ENCODE measurements at places on chromosomes 7 and 10. TPM values are rescaled to one million over a fixed set of nuclear protein-coding genes. Genes with fewer than 3 reads are reported as not detected.

DNA sequence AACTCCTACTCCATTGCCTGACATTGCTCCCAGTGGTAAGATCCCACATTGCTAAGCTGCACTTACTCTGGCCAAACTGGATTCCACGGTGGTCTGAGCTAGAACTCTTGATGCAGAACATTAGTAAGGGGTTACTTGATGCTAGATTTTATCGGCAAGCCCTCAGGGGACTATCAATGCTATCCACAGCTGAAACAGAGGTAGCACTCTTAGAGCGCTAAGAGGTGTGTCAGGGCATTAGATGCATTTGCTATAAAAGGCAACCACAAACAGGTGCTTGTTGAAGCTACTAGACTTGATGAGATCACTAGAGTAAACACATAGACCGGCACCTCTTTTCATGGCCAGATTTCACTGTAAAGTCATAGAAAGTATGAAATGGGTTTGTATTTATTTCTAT is 116.3 kb downstream of the MDFIC start:
- H3K27ac ChIP-seq, result no peak overlapping the region
- H3K4me1 ChIP-seq, result peaks cover 12% of the 10 kb centered on the region
- peaks cover 3% of the 10 kb centered on the region for H3K36me3 ChIP-seq
- H3K27me3 ChIP-seq, result peaks cover 9% of the 10 kb centered on the region
- DNase-seq, result no peak
- H3K4me3 ChIP-seq, result no peak overlapping the region

DNA sequence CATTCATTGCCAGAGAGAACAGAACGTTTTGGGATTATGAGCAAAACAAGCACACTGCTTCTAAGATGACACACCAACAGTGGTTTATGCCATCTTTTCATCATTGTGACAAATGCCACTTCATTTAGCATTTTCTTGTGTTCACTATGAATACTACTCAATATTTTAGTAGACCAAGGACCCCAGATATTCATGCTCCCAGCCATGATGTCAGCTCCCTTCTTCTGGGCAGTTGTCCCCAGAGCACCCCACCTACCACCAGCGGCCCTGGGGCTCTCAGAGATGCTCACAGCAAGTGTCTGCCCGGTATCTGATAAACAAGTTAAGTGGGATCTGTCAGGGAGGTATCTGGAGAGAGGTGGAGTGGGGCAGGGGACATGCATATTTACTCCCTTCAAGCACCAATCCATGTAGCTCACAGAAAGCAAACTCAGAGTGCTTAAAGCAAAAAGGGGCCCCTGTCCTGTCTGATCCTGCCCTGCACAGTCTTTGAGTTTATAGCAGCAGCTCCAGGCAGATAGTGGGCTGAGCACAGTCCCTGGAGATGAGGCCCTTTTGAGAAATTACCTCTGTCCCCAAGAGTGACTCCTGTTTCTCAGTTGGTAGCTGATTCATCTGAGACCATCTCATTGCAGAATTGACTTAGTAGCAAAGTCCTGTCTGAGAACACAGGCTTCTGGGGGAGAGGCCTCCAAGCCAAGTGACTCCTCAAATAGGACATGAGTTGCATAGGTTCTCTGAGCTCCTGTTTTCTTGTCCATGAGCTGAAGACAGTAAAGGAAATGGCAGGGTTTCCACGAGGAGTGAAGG is 281.8 kb upstream of the KLF6 start:
- H3K27me3 ChIP-seq, result no peaks in the 10 kb centered on the region
- H3K27ac ChIP-seq, result no peak overlapping the region
- H3K4me3 ChIP-seq, result no peak overlapping the region
- H3K36me3 ChIP-seq, result peaks cover 4% of the 10 kb centered on the region

GRCh38 chr7:85529201-85529600 is 342.3 kb upstream of the SEMA3D start:
- no peak overlapping the region for H3K4me3 ChIP-seq
- H3K36me3 ChIP-seq, result no peaks in the 10 kb centered on the region
- H3K27ac ChIP-seq, result no peak overlapping the region
- H3K27me3 ChIP-seq, result no peaks in the 10 kb centered on the region
- no peaks in the 10 kb centered on the region for H3K4me1 ChIP-seq

The OPN1SW gene
- not detected for total RNA-seq

DNA sequence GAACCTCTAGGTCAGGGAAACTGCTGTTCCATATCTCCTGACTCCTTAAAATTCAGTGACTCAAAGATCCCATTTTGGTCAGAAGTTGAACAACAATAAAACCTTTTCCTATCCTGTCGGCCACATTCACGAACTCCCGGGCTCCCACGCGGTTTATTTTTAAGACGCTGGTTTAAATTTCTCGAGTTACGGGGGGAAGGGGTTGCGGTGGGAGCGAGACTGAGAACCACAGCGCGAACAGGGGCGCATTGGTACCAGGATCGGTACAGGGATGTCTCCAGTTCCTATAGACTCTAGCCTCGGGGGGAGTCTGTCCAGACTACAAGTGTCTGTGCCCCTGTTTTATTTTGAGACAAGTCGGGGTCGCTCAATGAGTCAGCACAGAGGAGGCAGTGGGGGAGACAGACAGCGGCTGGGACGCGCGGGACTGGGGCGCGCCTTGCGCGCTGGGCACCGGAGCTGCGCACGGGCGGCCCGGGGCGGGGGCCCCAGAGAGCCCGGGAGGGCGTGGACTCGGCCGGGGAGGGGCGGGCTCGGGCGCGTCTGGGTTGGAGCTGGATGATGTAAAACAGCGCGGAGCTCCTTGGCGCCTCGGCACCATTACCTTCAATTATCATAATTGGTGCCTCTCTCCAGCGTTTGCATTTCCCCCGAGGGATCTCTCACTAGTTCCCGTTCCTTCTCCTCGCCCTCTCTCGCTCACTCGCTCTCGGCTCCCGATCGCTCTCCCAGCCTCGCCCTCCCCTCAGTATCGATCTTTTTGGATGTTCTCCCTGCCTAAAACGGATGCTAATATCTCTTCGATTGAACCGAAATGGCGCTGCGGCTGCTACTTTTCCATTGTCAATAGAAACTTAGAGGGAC is 8.7 kb upstream of the BAMBI start:
- H3K4me3 ChIP-seq, result peak overlapping the region; percentile 78
- H3K27me3 ChIP-seq, result peaks cover 72% of the 10 kb centered on the region

DNA sequence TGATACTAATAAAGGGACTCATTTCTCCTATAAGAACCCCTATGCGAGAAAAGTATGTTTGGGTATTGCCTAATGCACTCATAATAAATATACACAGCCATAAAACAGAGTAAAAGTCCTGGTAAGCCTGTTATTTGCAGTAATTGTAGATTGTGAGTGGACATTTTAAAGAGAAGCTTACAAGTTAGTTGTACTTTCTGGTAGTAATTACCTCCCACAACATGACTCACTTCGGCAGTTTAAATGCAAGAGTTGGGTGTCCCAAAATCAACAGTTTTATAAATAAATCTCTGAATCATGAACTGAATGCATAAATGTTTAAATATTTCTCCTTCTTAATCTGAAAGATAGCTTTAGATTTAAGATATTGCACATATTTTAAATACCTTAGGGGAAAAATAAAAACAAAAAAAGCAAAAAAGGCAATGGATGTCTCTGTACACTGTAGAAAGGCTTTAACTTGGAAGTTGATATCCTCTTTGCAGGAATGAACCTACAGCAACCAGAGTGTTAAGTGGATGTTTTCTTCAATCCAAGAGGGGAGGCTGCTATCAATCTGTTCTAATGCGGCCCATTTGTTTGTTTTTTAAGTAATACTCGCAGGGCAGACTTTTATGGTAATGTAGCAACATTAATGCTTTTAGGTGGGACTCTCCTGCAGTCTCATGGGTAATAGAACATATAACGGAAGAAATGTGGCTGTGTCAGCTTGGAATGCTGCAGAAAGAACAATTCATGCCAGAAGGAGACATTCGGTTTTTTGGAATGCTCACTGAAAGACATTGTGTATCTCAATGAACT is 57.3 kb upstream of the ZEB1 start:
- no peak overlapping the region for H3K4me3 ChIP-seq
- no peaks in the 10 kb centered on the region for H3K36me3 ChIP-seq
- H3K4me1 ChIP-seq, result no peaks in the 10 kb centered on the region
- H3K27ac ChIP-seq, result no peak overlapping the region
- no peak for DNase-seq
- H3K27me3 ChIP-seq, result peaks cover 2% of the 10 kb centered on the region

- H3K27me3 ChIP-seq, result peaks cover 8% of the 10 kb centered on the region
- H3K4me1 ChIP-seq, result no peaks in the 10 kb centered on the region
- peaks cover 14% of the 10 kb centered on the region for H3K36me3 ChIP-seq
- H3K4me3 ChIP-seq, result no peak overlapping the region
- DNase-seq, result no peak
- H3K27ac ChIP-seq, result no peak overlapping the region
Measured at GRCh38 chr10:118980870-118981269, 48.6 kb upstream of the NANOS1 start.

The PTPRZ1 gene
- total RNA-seq, result not detected

The MYH16 gene
- total RNA-seq, result not detected

DNA sequence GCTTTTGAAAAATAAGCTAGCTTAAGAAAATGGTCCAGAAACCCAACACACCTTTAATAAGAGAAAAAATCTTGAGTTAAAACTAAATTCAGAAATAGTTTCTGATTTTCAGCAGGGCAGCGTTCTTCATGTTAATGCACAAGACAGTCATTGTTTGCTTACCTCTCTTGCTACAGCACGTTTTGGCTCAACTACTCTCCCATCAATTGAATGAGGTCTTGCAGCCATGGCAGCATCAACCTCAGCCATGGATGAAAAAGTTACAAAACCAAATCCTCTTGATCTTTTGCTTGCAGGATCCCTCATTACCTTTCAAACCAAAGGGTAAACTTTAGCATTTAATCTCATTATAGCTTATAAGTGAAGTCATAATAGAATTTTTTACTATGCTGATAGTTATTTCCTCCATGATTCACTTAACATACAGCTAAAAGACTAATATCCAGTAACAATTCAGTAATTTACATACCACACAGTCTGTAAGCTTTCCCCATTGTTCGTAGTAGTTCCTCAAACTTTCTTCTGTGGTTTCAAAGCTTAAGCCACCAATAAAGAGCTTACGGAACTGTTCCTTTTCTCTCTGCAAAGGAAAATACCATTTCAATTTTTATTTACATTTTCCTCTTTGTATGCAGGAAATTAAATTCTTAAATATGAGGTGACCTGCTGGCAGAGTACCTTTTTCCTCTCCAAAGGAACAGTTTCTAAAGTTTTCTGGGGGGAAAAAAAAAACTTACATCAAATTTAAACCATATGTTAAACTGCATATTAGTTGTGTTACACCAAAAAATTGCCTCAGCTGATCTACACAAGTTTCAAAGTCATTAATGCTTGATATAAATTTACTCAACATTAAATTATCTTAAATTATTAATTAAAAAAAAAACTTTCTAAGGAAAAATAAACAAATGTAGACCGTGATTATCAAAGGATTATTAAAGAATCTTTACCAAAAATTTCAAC is 3.1 kb downstream of the HNRNPA2B1 start:
- H3K36me3 ChIP-seq, result peaks cover 74% of the 10 kb centered on the region
- peak overlapping the region; percentile 99 for H3K27ac ChIP-seq
- DNase-seq, result no peak

DNA sequence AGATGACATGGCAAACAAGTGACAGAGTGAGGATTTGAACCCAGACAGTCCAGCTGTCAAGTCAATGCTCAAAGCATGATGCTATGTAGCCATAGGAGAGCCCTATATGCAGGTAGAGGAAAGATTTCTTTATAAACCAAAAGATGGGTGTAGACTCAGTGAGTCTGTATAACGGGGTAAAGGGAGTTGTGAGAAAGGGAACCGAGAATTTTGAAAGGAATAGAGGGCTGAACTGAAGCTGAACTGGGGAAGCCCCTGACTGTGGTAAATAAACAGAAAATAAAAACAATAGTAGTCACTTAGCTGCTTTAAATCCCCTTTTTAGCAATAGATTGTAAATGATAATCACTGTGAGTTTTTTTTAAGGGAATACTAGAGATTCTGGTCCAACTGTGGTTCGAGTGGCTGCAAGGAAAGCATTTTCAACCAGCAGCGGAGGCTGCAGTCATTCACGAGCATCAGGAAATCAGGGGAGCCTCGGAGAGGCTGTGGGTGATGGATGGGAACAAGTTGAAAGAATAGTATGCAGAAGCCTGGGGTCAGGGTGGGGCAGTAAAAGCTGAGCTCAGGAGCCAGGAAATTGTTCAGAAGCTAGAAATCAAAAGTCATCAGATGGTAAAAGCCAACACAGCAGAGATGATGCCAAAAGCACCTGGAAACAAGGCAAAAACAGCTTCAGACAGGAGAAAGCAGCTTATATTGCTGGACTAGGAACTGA is 393.5 kb downstream of the GFRA1 start:
- H3K36me3 ChIP-seq, result no peaks in the 10 kb centered on the region
- H3K4me1 ChIP-seq, result no peaks in the 10 kb centered on the region
- H3K4me3 ChIP-seq, result no peak overlapping the region
- H3K27me3 ChIP-seq, result no peaks in the 10 kb centered on the region
- DNase-seq, result no peak

The COL13A1 gene
- not detected for total RNA-seq

DNA sequence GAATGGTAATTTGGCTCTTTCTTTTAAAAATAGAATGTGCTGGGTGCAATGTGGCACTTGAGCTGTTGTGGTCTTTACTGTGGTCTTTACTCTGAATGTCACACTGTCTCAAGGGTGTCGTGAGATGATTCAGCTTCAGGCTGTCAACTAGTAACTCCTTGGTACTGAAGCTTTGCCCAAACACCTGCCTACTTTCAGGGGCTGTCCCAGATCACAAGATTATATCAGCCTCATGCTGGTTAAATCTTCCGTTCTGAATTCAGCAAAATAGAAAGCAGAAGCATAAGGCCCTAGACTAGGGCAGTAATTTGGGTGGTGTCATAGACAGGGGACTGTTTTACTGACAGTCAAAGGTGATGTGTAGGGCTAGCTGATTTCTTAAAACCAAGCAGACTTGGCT is 110.9 kb downstream of the BAMBI start:
- H3K4me3 ChIP-seq, result no peak overlapping the region
- H3K36me3 ChIP-seq, result no peaks in the 10 kb centered on the region
- H3K4me1 ChIP-seq, result no peaks in the 10 kb centered on the region
- H3K27me3 ChIP-seq, result peaks cover 4% of the 10 kb centered on the region
- DNase-seq, result no peak

- no peak for DNase-seq
- peaks cover 33% of the 10 kb centered on the region for H3K4me1 ChIP-seq
- no peak overlapping the region for H3K4me3 ChIP-seq
- H3K27me3 ChIP-seq, result no peaks in the 10 kb centered on the region
- H3K27ac ChIP-seq, result no peak overlapping the region
Measured at GRCh38 chr10:110576220-110576619, 8.7 kb downstream of the SMC3 start.

Data from activated naive CD8-positive, alpha-beta T cell treated with anti-CD3 and anti-CD28 coated beads, Interleukin-2, amount 10 ng/mL, durations not matched to agents 7 days and 5 days (primary cell).